ENCODE measurements at places on chromosomes 1 and 21.

- DNase-seq, result no peak
These were observed 2.6 kb downstream of the KCNAB2 start for GRCh38 chr1:6048179-6048867.

- DNase-seq, result no peak
These were observed 296.3 kb downstream of the PTBP2 start for GRCh38 chr1:97017895-97018294.

DNA sequence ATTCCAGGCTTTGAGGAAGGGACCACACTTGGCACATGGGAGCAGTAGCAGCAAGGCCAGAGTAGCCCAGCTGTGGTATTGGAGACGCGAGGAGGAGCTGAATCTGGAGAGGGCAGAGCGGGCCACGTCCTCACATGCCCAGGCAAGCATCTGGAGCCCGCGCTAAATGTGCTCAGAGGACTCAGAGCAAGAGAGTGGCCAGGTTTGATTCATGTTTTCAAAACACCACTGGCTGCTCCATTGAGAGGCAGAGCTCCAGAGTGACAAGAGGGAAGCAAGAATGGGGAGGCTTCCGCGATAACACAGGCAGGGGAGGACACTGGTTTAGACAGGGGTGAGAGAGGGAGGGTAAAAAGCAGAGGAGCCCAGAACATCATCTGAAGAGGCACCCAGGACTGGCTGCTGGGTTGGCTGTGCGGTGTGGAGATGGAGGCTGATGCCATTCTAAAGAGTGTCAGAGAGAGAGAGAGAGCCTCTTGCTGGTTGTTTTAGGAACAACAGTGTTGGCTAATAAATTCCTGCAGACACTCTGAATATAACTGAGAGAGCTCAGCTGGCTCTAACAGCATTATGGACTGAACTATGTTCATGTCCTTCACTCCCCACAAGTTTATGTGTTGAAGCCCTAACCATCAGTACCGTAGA, 32.3 kb downstream of the RCAN1 start:
- DNase-seq, result peak; percentile 60

DNA sequence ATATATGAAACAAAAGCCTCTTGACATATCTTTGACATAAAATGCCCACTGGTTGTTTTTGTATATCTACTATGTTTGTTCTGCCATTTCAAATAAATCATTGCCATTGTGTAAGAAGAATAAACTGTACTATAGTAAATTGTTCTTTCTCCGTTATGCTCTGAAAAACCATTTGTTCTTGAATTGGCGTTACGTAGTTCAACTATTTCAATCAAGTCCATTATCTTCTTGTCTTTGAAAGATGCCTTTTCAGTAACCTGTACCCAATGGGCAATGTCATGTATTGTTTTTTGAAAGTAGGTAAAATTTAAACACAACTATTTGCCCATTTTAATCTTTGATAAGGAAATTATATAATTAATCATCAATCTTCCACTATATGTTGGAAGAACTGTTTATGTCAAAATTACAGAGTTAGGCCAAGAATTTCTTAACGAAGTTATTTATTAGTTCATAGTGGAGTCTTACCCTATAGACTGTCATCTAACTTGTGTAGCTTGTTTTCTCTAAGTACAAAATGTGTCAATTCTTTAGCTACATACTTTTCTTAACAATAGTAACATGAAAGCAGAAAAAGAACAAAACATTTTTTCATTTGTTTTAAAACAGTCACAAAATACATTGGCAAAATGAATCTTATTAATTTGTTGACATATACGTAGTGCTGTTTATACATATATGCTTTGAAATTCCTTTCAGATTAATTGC, 294.8 kb downstream of the PTPRC start:
- DNase-seq, result no peak

GRCh38 chr1:162970021-162970420, 99.1 kb upstream of the RGS4 start:
- no peak for DNase-seq

- DNase-seq, result no peak
These were observed 39.5 kb downstream of the RNF115 start for GRCh38 chr1:145784409-145784808.

GRCh38 chr1:1110561-1110971, 5.3 kb downstream of the C1orf159 start:
- DNase-seq, result no peak

- DNase-seq, result no peak
These were observed 6.8 kb upstream of the CNIH3 start for GRCh38 chr1:224609333-224609732.
